Activated T-cell treated with anti-CD3 and anti-CD28 coated beads, Interleukin-2, amount 50 U/mL, for 72 hours (primary cell): ENCODE measurements at places on chromosomes 12 and 14. TPM values are rescaled to one million over a fixed set of nuclear protein-coding genes. Genes with fewer than 3 reads are reported as not detected.

DNA sequence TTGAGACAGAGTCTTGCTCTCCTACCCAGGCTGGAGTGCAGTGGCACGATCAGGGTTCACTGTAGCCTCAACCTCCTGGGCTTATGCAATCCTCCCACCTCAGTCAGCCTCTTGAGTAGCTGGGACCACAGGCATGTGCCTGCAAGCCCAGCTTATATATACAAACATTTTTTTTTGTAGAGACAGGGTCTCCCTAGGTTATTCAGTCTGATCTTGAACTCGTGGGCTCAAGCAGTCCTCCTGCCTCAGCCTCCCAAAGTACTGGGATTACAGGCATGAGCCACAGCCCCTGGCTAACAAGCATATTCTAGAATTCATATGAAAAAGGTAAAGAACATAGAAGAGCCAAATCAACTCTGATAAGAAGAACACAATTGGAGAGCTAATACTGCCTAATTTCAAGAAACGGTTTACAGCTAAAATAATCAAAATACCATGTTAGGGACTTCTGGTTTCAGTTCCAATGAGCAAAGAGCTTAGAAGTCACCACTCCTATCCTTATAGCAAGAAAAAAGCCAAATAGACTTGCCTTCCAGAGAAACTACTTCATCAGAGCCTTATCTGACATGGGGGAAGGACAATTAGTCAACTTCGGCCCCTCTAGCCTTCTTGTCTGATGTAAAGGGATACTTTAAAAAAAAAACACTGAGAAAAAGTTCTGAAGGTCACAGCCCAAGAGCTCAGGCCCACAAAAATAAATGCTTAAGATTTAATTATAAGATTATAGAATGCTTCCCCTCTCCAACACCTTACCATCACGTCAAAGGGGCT lies 37.6 kb downstream of the TMEM116 start:
- no peak for DNase-seq

SIRT4 gene
- total RNA-seq = 4.9 TPM

DCN gene
- total RNA-seq = not detected

FAM222A gene
- total RNA-seq = 0.55 TPM

GRCh38 chr12:131104463-131105350 lies 151.0 kb downstream of the ADGRD1 start:
- DNase-seq = peak; percentile 89

LRP1-AS gene
- not detected for total RNA-seq

DNA sequence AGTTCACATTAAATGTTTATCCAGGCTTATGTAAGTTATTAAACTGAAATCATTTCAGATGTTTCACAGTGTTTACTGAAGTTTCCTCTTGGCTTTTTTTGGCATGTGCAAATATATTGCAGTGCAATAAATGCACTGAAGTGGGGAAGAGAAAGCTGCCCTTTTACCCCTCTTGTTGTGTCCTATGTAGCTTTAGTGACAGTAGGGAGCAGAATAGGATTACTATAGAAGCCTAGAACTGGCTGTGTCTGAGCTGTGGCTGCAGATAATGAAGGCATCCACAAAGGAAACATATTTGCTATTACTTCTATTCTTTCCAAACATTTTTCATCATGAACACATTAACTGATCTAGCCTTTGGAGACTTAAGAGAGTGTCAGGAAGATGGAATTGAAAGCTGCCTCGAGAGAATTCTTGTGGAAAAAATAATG lies 24.1 kb upstream of the CNTN1 start:
- DNase-seq = no peak

DNA sequence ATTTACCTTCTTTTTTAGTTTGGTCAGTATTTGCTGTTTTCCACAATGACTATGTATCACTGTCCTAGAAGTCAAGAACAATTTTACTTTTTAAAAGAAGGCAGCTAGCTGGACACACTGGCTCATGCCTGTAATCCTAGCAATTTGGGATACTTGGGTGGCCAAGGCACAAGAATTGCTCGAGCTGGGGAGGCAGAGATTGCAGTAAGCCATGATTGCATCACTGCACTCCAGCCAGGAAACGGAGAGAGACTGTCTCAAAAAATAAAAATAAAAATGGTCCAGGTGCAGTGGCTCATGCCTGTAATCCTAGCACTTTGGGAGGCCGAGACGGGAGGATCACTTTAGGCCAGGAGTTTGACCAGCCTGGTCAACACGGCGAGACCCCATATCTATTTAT lies 28.3 kb downstream of the MDM1 start:
- no peak for DNase-seq

- no peak for DNase-seq
These were observed 5.8 kb downstream of the KTN1 start for GRCh38 chr14:55585854-55586253.

ZC2HC1C gene
- total RNA-seq = 1.2 TPM
